ENCODE measurements at places on chromosomes 3 and 15.

DNA sequence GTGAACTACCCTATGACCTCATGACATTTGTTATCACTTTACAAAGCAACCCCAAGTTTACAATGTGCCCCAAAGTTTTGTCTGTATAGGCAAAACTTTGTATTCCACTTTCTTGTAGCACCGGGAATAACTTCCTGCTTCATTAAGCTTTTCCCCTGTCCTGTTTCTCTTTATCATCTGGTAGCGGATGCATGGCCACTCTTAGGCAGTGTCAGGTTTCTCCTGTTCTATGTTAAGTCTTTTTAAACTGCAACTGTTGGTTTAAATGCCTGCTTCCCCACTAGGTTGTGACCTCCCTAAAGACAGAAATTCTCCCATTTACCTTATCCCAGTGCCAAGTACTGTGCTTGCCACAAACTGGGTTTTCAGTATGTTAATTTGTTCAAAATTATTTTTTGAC is 433.6 kb upstream of the DPH6 start:
- no peak for DNase-seq

DNA sequence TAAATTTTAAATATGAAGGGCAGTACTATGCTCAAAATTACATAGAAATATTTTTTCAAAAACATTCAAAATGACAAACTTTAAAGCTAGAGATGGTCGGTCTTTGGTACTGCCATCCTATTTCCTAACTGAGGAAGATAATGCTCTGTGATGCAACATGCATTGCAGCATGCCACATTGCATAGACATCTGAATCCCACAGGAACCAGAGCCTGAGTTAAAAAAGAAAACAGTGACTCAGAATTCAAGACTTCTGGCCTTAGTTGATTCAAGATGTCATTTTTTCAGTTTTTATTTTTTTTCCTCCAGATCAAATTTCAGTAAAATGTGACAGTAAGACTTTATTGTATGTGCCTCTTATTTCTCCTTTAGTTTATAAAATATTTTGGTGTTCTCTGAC is 33.1 kb downstream of the TP63 start:
- no peak for DNase-seq

GRCh38 chr3:62117903-62118548 is 255.3 kb downstream of the FEZF2 start:
- DNase-seq, result no peak

- DNase-seq, result no peak
Measured at GRCh38 chr15:74470631-74471395, 9.9 kb upstream of the UBL7 start.

DNA sequence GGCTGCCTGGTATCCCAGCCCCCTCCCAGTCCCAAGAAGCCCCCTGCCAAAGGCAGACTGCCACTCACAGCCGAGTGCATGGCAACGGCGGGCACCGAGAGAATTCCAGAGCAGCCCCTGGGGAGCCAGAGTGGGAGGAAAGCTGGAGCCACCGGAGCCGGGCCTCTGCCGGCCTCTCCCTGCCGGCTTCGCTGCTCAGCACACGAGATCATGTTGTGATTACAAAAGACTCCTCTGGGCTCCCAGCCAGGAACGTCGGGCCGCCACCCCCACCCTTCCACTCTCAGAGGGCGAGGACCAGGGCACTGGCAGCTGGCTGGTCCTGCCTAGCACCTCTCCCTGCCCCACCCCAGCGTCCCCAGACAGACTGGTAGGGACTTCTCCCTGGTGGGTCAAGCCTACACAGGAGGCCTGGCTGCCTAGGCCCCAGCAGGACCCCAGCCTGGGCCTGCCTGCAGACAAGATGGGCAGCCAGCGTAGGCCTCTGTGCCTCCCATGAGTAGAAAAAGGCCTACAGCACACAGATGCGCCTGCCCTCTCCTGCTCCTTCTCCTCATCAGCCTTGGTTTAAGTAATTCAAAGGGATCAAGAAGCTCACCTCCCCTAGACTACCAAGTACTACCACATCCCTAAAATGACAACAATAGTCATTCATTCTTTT is at the start of gene CCDC9B:
Gene CCDC9B, minus strand, starts transcription at position 200 of the 661 bp plus-strand sequence. Its CDS starts 120 bp downstream, at position 80.
- DNase-seq, result peak; percentile 81

DNA sequence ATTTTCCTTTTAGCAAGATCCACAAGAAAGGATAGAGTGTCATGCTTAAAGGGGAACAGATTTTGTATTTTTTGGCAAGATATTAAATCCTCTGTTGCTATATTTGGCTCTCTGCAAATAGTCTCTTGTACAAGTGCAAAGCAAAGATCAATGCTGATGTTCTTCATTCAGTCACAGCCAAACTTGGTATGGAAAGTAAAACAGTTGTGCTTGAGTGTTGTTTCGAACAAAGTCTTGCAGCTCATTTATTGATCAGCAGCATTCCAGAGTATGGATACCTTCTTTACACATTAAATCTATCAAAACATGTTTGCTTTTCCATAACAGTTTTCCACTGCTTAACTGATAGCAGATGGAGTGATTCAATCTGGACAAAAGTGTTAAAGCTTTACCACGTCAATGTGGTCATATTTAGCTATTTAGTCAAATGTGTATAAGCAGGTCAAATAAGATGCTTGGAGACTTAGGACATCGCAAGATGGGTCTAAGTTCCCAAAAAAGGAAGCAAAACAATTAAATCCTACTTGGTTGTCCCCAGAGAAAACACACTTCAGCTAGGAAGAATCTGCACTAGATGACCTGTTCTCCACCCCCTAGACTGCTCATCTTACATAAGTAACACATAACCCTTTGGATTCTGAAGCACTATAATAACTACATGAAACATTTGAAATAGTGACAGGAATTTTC is 52.4 kb downstream of the VGLL3 start:
- DNase-seq, result no peak

DNA sequence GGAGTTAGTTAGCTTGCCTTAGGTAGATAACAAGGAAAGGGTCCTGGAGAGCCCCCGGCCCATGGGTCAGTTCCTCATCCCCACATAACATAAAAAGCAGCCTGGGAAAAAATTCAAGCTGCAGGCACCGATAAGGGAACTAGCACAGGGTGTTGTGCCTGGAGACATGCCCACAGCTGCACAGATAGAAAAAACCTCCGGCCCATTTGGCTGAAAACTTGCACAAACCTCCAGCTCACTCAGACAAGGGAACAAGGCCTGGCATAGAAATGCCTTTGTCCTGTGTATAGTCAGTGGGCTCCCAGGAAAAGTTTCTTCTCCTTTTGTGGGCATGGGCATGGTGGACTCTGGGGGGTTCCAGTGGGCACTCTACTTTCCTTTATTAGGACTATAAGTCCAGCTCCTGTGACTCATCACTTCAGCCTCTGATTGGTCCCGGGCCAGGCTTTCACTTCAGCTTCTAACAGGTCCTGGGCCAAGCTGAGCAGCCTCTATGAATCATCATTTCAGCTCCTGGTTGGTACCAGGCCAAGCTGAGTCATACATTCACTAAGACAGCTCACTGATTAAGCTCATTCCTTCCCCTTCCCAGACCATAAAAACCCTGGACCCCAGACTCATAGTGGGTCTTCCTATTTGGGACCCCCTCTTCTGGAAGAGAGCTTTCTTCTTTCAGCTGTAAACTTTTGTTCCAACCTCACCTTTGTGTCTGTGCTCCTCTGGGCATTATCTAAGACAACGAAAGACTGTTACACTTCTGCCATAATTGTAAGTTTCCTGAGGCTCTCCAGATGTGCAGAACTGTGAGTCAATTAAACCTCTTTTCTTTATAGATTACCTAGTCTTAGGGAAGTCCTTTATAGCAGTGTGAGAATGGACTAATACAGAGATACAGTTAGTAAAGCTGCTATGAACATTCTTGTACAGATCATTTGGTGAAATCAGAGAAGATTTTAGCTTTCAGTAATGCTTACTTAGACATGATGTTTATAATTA is 348.0 kb upstream of the DPPA4 start:
- peak; percentile 89 for DNase-seq

- no peak for DNase-seq
Measured at GRCh38 chr3:46656778-46657556, 36.5 kb downstream of the ALS2CL start.

DNA sequence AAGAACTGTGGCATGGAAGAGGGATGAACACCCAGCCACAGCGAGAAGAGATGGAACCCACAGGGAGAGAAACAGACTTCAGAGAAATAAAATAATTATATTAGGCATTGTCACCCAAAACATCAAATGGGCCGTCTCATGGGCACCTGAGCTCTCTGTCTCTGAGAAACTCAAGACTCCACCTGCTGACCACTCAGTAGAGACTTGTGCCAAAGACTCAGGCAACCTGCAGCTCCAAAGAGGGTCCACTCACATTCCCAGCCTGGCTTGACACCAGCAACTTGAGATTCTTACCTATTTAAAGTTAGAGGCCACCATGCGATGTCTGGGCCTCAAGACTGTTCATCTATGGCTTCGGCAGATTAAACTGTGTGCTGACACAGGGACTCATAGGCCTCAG is 12.0 kb downstream of the SEMA5B start:
- no peak for DNase-seq

GRCh38 chr3:128360705-128361271 is 105.9 kb downstream of the DNAJB8 start:
- DNase-seq, result no peak

GRCh38 chr3:141796889-141797781 is 33.9 kb downstream of the GRK7 start:
- no peak for DNase-seq

- DNase-seq, result no peak
Measured at GRCh38 chr3:87614998-87615397, 338.6 kb upstream of the POU1F1 start.

GRCh38 chr3:115693868-115694267 is 70.6 kb downstream of the GAP43 start:
- no peak for DNase-seq
